Activated naive CD4-positive, alpha-beta T cell (primary cell): ENCODE measurements at places on chromosomes 3 and 15.

- DNase-seq = no peak
Measured at GRCh38 chr3:17645074-17645698, 97.2 kb downstream of the TBC1D5 start.

GRCh38 chr15:90889736-90890456, 5.6 kb downstream of the FES start:
- DNase-seq = no peak

- DNase-seq = no peak
Measured at GRCh38 chr3:31891876-31892455, 89.1 kb downstream of the OSBPL10 start.

DNA sequence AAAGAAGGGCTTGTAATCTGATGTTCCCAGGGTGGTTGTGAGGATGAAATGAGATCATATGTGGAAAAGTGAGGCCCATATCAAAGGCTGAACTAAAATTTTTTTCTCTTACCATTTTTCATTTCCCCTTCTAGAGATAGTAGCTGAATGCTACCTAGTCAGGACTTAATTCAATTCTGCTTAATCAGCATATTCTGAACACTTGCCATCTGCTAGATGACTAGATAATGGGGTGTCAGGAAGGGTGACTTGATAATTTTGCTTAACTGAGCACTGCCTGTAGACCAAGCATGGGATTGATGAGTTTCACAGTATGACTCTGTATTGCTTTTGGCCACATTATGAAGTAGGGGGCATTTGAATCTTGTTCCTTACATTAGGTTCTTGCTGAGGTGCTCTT, 136.2 kb downstream of the CHST2 start:
- DNase-seq = no peak

GRCh38 chr15:37921527-37922385, 12.7 kb upstream of the TMCO5A start:
- DNase-seq = no peak

- DNase-seq = no peak
Measured at GRCh38 chr3:142046320-142047020, 102.9 kb downstream of the TFDP2 start.

- no peak for DNase-seq
Measured at GRCh38 chr15:73756947-73757513, 3.9 kb upstream of the INSYN1 start.

- no peak for DNase-seq
Measured at GRCh38 chr15:99135194-99135593, 30.3 kb downstream of the SYNM start.

GRCh38 chr3:130894986-130895280, 1.0 kb downstream of the ATP2C1 start:
- no peak for DNase-seq

DNA sequence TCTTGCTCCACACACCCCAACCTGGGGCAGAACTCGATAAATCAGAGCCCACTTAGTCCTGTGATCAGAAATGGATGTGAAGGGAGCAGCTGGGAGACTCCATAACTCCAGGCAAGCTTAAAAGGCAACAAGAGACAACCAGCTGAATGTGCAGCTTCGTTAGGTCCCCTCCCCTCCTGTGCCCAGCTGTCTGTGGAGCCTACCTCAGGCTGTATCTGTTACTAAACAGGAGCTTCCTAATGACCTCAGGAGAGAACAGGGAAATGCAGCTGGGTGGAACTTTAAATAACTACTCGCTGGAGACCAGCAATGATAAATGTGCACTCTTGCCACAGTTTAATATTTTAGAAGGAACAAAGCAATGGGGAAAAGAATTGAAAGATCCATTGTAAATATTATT, 25.9 kb downstream of the SLC9A9 start:
- DNase-seq = no peak

DNA sequence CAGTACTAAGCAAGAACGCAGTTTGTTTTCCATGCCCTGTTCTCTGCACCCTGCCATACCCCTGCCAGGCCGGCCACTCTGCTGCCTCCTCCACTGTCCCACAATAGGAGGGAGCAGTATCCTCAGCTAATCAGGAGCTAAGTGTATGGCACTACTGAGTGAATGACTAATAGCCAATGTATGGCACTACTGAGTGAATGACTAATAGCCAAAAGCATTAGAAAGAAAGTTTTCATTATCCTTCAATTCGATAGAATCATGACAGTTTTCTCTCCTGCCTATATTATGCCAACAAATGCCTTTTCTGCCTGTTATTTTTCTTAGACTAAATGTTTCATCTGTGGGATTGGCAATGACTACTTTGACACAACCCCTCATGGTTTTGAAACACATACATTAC, 107.5 kb upstream of the CHRM5 start:
- no peak for DNase-seq

GRCh38 chr15:81085213-81085612, 48.9 kb upstream of the CFAP161 start:
- DNase-seq = no peak

DNA sequence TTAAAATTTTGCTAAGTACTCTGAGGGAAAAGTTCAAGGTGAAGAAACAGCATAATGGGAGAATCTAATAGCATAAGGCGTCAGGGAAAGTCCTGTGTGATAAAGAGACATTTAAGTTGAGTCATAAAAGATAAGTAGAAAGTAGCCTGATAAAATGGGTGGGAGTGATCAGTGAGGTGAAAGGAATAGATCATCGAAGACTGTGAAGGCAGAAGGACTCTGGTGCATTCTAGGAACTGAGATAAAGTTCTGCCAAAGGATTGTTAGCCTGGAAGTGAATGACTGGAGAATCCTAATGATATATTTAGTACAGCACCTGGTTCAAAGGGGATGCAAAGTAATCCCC, 149.9 kb downstream of the CFAP20DC start:
- DNase-seq = no peak

DNA sequence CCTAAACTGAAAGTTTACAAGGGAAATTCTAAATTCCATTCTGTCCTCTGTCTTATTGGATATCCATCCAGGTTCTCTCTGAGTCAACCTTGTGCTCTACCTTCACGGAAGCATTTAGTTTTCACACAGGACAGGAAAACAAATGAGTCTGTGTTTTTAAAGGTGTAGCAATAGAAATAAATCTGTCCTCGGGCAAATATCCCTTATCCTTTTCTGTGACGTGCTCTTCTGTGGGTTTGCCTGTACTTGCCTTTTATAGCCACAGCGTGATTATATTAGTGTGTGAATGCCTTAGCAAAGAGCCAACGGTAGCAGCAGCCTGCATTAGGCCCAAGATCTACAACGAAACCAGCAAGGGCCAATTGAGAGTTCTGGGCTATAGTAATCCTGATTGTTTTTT, 127.2 kb upstream of the PLSCR5 start:
- no peak for DNase-seq

DNA sequence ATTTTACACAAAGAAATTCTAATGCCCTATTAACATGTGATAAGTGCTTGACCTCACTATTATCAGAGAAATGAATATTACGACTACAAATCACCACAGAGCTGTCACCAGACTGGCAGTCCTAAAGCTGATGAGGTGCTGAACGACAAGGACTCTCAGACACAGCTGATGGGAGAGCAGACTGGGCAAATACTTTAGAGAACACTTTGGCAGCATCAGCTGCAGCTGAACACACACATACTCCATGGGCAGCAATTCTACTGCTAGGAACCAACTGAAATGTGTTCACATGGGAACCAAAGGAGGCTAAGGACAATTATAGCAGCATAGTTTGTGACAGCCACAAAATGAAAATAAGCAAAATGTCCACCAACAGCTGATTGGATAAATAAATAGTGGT, 45.5 kb downstream of the SUSD5 start:
- no peak for DNase-seq

- no peak for DNase-seq
Measured at GRCh38 chr3:125367403-125368230, 7.5 kb downstream of the ZNF148 start.

- DNase-seq = no peak
Measured at GRCh38 chr15:31261266-31262142, 65.1 kb upstream of the KLF13 start.

GRCh38 chr3:108513961-108514360, 3.6 kb upstream of the MYH15 start:
- no peak for DNase-seq

- no peak for DNase-seq
Measured at GRCh38 chr3:25507811-25508210, 79.7 kb downstream of the RARB start.

DNA sequence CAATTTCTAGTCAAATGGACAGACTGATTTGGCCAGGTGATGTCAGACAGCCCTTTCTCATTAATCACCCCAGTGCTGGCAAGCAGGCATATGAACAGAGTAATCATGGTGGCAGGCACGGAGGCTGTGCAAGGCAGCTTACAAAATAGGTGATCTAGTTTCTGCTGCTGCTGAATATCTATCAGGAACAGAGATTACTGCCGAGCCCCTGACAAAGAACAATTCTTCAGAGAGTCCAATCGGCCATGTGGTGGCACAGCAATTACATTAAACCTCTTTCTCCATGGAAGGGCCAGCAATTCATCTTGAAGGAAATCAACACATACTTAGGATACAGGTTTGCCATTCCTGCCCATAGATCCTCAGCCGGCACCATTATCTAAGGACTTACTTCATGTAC, 32.3 kb upstream of the THBS1 start:
- no peak for DNase-seq
